ENCODE measurements at places on chromosomes 3 and 15. TPM values are rescaled to one million over a fixed set of nuclear protein-coding genes. Genes with fewer than 3 reads are reported as not detected.

Gene SLC22A14
- under 0.01 TPM for total RNA-seq

Gene TRAT1
- total RNA-seq, result not detected

Gene LNP1
- total RNA-seq, result 4.2 TPM

Gene ESYT3
- 0.28 TPM for total RNA-seq

Gene LARP6
- total RNA-seq, result 42.6 TPM

Gene CHRM5
- total RNA-seq, result under 0.01 TPM

Gene NOX5
- 0.09 TPM for total RNA-seq

Gene SEC62
- total RNA-seq, result 98.1 TPM

Gene MRPS25
- 9.7 TPM for total RNA-seq

Gene CPLX3
- total RNA-seq, result not detected

Gene KLHDC8B
- total RNA-seq, result 23.3 TPM

Gene IL5RA
- total RNA-seq, result not detected

Gene ZFAND6
- 121 TPM for total RNA-seq

Gene GMNC
- total RNA-seq, result not detected

Gene BCHE
- 0.28 TPM for total RNA-seq

Gene CAPN3
- 1.7 TPM for total RNA-seq

Gene PLA2G4F
- not detected for total RNA-seq

Gene ROBO2
- 24.9 TPM for total RNA-seq

Gene SPINK8
- total RNA-seq, result not detected

Gene RBMS3
- total RNA-seq, result 157 TPM

Gene C3orf22
- not detected for total RNA-seq

Gene MUC20
- total RNA-seq, result 0.74 TPM

Gene CHRFAM7A
- 0.14 TPM for total RNA-seq

Gene GPR27
- total RNA-seq, result not detected

Gene SAMD7
- not detected for total RNA-seq

Gene C15orf62
- not detected for total RNA-seq

Gene ZNF770
- total RNA-seq, result 42.4 TPM

Gene ARPIN
- total RNA-seq, result 9.8 TPM

Gene GCSAM
- not detected for total RNA-seq

Gene LMCD1
- total RNA-seq, result 44.2 TPM

Gene ACSBG1
- not detected for total RNA-seq

Gene MEIS2
- 53.5 TPM for total RNA-seq

Gene SCAANT1
- not detected for total RNA-seq

Gene SPG11
- total RNA-seq, result 78.7 TPM

Gene RRP9
- total RNA-seq, result 28.4 TPM

Gene STRIT1
- not detected for total RNA-seq

Gene ANO10
- 63.1 TPM for total RNA-seq

Gene ZMYND10
- total RNA-seq, result 0.28 TPM

Gene OXTR
- 0.57 TPM for total RNA-seq

Gene PCOLCE2
- total RNA-seq, result 60.7 TPM

Gene UCN2
- 0.83 TPM for total RNA-seq

Gene LRRC3B
- total RNA-seq, result not detected

Gene NLGN1
- 8.7 TPM for total RNA-seq

Gene RPL4
- 1,908 TPM for total RNA-seq

Gene SLC38A3
- not detected for total RNA-seq

Gene MRPS22
- 81.8 TPM for total RNA-seq

Gene EFCC1
- not detected for total RNA-seq

Gene MAGEL2
- 0.37 TPM for total RNA-seq

Gene C3orf85
- not detected for total RNA-seq

Gene WDR72
- not detected for total RNA-seq

Gene OCA2
- not detected for total RNA-seq

Gene GOLGA8T
- total RNA-seq, result 0.14 TPM

Gene CD200
- total RNA-seq, result 4.0 TPM

All from smooth muscle cell of bladder (primary cell).